Hematopoietic multipotent progenitor cell treated with erythropoietin and hydrocortisone succinate and interleukin-3 and kit ligand, for 8 days (in vitro differentiated cells): ENCODE measurements at places on chromosomes 1 and 21.

GRCh38 chr1:42335809-42336518, 929 bp upstream of the FOXJ3 start:
- peak; percentile 46 for DNase-seq

DNA sequence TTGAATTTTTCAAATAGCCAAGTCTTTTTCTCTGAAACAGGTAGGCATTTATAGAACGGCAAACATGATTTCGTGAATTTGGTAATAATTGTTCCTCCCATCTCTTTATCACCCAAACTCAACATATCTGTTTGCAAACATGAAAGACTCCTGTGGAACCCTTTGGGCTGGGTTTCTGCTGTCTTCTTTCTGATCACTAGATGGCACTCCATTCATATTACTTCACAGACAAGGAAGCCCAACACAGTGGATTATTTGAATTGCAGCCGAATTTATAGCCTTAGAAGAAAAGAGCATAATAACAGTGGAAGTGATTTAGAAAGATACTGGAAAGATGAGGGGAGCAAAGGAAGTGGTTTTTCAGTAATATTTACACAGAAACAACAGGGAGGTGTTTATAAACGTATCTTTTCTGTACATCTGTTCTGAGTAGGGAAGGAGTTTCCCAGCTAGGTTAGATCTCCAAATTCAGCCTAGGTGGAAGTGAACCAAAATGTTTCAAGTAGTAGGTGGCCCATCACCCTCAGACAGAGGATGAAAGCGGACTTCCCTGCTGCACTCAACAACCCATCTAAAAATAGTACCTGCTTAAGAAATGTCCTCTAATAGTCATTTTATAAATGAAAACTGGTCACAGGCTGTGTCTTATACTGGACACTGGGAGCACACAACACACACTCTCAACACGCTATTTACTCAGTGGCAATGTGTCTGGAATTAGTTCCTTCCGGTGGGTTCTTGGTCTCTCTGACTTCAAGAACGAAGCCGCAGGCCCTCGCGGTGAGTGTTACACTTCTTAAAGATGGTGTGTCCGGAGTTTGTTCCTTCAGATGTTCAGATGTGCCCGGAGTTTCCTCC, 67.6 kb downstream of the MAP3K21 start:
- DNase-seq, result peak; percentile 59

GRCh38 chr1:212629450-212630157, 21.0 kb downstream of the ATF3 start:
- DNase-seq, result no peak

- peak; percentile 69 for DNase-seq
These were observed 60.3 kb downstream of the STUM start for GRCh38 chr1:226608699-226609505.

- no peak for DNase-seq
These were observed 161.3 kb downstream of the NTPCR start for GRCh38 chr1:233111731-233112130.

- DNase-seq, result no peak
These were observed 7.5 kb downstream of the TNFSF18 start for GRCh38 chr1:173043253-173043652.

DNA sequence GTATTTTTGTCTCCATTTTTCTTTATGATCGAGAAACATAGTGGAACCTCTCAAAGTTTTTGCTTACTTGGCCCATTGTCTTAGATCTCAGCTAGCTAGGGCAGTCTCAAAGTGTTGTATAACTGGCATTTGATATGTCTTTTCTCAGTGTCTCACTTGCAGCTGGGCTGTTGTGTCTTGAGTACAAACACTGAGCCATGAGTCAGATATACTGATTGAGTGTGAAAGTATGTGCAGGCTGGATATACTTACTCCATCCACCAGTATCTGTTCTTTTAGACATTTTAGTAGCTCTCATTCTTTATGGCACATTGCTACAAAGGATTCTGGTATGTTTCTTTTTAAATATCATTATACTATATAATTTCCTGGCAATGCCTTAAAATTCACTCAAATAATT, 14.3 kb upstream of the GPR52 start:
- no peak for DNase-seq

- peak; percentile 72 for DNase-seq
These were observed 71.3 kb upstream of the CNTN2 start for GRCh38 chr1:204971517-204972336.

GRCh38 chr1:50724626-50725286, 235.3 kb downstream of the FAF1 start:
- no peak for DNase-seq

DNA sequence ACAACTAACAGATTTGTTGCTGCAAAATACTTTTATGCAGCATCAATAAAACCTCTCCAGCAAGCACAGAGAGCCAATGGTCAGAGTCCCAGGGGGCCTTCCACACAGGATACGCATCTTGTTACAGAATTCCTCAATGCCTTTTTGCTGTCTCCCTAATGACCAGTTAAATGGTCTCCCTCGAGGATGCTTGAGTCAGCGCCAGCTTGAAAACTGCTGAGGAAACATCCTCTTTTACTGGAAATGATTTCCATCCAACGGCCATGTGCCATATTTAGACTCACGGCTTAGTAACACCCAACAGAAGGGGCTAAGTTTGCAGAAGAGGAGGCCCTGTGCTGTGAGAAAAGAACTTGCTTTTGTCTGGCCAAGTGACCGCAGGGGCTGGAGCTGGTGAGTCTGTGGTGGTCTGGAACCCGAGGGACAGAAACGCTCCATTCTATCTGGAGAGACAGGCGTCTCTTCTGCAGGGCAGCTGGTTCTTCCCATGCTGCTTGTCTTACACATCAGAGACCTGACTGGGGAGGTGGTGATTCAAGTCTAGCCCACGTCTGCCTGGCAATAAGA, 496.4 kb downstream of the SETD4 start:
- no peak for DNase-seq

GRCh38 chr1:219345953-219346352, 172.3 kb downstream of the LYPLAL1 start:
- no peak for DNase-seq

- DNase-seq, result no peak
These were observed 127.5 kb upstream of the SOD1 start for GRCh38 chr21:31531967-31532366.

GRCh38 chr1:18949686-18950400, 6.6 kb downstream of the IFFO2 start:
- DNase-seq, result peak; percentile 61

GRCh38 chr1:67880056-67880601, 46.9 kb upstream of the GNG12 start:
- no peak for DNase-seq

GRCh38 chr1:166888373-166889111, 12.5 kb upstream of the TADA1 start:
- DNase-seq, result no peak

GRCh38 chr1:14602136-14602535, 3.7 kb downstream of the KAZN start:
- no peak for DNase-seq

GRCh38 chr1:44220001-44220751, 6.9 kb downstream of the DMAP1 start:
- no peak for DNase-seq

- DNase-seq, result no peak
These were observed 116.9 kb downstream of the RGS7 start for GRCh38 chr1:241240069-241240468.

DNA sequence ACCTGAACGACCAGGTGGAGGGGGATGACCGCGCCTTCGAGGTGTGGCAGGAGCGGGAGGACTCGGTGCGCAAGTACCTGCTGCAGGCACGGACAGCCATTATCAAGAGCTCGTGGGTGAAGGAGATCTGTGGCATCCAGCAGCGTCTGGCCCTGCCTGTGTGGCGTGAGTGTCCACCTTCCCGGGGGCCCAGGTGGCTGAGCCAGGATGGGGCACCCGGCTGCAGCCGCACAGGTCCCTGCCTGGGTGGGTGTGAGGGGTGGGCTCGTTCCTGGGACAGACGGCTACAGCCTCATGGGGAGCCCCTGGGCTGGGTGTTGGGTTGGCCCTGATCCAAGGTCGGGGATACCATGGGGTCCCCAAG, 65.2 kb downstream of the TRIM11 start:
- no peak for DNase-seq

GRCh38 chr1:14836426-14837140, 238.1 kb downstream of the KAZN start:
- no peak for DNase-seq

DNA sequence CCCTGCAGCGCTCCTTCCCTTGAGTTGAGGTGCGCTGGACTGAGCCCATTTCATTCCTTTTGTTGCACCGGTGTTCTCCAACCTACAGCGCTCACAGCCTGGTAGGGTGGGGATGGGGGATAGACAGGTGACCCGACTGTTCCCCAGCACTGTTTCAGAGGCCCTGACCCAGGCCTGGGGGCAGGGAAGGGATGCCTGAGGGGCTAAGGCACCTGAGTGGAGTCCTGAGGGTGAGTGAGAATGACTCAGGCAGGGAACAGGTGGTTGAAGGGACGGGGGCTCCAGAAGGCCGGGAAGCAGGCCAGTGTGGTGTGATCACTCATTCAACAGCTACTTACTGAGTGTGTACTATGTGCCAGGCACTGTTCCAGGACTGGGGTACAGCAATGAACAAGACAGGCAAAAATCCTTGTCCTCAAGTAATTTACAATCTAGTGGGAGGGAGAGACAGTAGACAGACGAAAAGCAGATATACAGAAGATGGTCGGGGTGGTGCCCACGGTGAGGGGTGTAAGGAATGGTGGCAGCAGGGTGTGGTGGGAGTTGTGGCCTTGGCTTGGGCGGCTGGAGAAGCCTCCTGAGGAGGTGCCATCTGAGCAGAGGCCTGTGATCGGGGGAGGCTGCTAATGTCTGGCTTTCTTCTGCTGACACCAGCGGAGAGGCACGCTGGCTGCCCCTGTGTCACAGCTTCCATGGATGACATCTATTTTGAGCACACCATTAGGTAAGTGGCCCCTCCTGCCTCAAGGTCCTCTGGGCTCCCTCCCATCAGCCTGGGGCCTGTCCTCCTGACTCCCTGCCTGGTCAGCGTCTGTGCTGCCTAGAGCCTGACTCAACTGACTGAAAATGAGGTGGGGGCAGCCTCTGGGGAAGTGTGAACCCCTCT, 37.4 kb downstream of the ACOT11 start:
- DNase-seq, result no peak

GRCh38 chr1:76374086-76374485, 299.5 kb downstream of the ST6GALNAC3 start:
- no peak for DNase-seq

DNA sequence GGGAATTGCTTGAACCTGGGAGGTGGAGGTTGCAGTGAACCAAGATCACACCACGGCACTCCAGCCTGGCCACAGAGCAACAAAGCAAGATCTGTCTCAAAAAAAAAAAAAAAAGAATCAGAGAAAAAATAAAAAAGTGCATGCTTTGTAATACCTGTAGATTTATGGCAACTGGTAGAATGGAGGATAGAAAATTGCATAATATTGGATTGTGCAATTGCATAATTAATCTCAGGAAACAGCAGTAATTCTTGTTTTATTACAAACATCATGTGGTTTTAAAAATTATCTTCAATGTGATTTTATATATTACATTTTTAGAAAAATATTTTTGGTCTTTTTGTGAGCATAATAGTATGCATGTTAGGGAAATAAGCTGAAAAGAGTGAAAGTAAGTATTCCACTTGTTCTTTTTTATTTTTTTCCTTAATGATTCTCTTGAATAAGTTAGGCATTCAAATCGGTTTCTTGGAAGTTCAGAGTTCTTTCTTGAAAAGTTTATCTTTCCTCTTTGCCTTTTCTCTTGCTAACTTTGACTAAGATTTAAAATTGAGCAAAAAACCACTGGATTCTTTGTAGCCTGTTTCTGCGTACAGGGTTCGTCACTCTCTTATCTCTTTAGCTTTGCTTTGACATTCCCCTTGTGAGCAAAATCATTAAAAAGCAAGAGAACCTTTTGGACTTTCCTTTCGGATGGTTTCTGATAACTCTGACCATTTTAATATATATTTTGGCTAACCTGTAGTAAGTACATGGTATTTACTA, 127.5 kb upstream of the ADAMTS5 start:
- DNase-seq, result no peak

GRCh38 chr1:201169971-201170532, 15.8 kb upstream of the TMEM9 start:
- DNase-seq, result no peak

GRCh38 chr1:194629011-194629410, 1442.6 kb upstream of the B3GALT2 start:
- DNase-seq, result no peak
